ENCODE measurements at places on chromosomes 13 and 19.

GRCh38 chr13:66977161-66977560, 253.0 kb downstream of the PCDH9 start:
- DNase-seq = no peak

DNA sequence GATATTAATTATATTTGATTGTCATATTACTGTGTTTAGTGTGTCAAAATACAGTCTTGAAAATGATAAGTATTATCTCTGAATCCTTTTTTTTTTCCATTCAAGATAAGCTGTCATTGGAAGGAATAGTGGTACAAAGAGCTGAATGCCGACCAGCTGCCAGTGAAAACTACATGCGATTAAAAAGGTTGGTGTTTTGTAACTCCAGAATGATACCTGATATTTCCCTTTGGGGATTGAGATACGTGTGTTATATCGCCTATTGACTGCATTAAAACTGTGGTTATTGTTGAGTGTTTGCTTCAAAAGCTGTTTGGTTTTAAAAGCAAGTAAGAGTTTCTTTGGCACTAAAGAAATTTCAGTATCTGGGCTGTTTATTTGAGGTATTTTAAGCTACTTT, 6.5 kb upstream of the KCTD4 start:
- no peak for DNase-seq

DNA sequence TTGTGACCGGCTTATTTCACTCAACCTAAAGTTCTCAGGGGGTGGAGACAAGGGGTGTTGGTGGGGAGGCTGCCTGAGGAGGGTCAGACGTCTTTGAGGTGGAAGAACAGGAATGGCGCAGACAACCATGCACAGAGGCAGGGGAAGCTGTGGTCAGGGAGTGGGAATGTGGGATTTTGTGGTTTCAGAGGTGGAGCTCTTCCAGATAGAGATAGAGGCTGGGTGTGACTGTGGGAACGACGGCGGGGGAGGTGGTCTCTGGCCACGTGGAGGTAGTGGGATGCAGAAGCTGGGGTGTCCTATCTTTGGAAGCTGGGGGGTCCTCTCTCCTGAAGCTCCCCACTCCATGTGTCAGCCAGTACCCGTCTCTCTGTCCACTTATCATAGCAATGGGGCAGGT, 7.8 kb upstream of the KLK14 start:
- DNase-seq = no peak

DNA sequence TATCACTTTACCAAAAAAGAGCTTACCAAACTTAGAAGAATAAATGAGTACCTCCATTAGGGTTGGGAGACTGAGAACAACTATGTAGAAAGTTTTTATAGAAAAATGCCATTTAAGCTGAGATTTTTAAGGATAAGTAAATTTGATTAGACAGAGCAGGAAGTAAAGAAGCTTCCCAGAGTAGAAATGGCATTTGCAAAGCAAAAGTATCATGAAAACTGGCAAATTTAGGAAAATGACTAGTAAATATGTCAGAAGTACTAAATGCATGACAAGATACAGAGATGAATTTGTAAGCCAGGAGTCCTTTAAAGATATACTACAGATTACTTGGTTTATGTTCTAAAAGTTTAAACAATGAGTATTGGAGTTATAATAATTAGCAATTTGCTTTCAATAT, 2581.8 kb downstream of the PCDH9 start:
- no peak for DNase-seq

DNA sequence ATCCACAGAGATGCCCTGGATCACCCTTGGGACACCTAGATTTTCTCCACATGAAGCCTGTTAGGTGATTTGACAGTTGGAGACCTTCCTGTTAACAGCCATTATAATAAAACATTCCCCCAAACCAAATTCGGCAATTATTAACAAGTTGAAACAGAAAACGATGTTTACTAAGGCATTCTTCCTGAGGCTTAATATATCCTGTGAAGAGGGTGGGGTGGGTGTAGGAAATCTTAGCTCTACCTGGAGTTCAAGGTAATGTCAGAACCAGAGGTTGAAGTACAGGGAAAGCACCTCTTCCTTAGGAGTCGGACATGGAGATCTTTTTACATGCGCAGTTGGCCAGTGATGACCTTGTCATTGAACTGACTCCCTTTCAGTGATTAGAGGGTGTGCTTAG, 143.0 kb downstream of the FGF9 start:
- DNase-seq = no peak

DNA sequence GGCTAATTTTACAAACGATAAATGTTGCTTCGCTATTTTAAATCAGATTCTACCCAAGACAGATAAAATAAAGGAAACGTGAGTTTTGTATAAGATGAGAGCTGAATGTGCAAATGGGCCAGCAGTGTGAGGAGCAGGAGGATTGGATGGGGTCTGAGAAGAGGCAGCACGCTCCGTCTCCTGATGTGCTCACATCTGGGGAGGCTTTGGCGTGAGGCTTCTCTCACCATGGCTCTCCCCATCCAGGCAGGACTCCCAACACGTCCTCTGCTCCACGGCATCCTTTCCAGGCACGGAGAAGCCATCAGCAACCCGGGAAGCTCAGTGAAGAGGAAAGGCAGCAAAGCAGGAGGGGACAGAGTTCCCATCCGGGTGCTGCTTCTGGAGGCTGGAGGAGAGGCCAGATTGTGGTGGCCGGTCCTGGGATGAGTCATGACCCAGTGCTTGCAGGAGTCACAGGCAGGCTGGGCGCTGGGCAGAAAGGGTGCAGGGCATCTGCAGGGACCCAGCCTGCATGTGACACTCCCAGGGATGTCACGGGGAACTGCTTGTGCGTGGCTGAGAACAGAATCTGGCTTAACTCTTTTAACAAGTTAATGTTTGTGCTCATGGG, 47.5 kb downstream of the ZNF536 start:
- no peak for DNase-seq
